IMR-90 (cell line): ENCODE measurements at places on chromosomes 12 and 14. TPM values are rescaled to one million over a fixed set of nuclear protein-coding genes. Genes with fewer than 3 reads are reported as not detected.
A peak's percentile ranks its signal among the peaks of the same experiment; 100 is the strongest.

- DNase-seq: no peak
Observed at GRCh38 chr12:97456571-97457188, 5.9 kb upstream of the RMST start.

SLC7A7 gene
- polyA plus RNA-seq: 1.4 and 1.8 TPM in 2 replicates

DNA sequence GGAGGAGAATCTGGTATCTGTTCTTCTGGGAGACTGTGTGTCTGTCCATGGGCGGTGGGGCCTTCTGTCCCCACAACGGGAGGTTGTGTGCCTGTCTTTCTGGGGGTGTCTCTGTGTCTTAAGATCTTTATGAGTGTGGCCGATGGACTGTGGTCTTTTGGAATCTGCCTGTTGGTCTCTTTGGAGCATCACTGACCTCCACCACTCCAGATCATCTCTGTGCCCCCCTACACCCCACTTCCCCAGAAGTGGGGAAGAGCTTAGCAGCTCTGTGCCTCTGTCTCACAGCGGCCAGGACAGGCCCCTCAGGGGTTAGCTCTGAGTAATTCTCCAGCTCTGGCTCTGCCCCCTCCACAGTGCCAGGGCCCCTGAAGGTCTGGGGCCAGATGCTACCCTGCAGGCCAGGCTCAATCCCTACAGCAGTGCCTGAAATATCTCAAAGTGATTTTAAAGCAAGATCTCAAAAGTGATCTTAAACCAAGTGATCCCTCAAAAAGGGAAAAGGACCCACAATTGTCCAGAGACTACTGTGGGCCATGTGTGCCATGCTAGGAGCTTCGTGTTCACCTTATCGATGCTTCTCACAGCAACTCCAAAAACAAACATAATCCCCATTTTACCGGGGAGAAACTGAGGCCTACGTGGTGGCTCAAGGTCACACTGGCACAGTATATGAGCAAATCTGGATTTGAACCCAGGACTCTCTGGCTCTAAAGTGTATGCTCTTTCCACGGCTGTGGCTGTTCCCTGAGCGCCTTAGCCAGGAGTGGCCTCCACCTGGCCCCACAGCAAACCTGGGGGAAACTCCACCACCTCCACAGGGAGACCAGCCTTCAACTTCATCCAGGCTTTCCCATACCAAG lies 26.0 kb upstream of the KRT78 start:
- no peak for DNase-seq

GRCh38 chr12:110270125-110270962 lies 10.7 kb upstream of the ATP2A2 start:
- peak; percentile 73 for DNase-seq

PSMB11 gene
- not detected in 2 replicates for polyA plus RNA-seq

RPS6KA5 gene
- 0.30 and 0.36 TPM in 2 replicates for polyA plus RNA-seq

GRCh38 chr14:94542811-94543440 lies 18.3 kb upstream of the SERPINA4 start:
- no peak for DNase-seq

GRCh38 chr14:79549515-79549914 lies 661.8 kb downstream of the DIO2 start:
- DNase-seq: peak; percentile 59

SDSL gene
- polyA plus RNA-seq: 10.9 and 13.4 TPM in 2 replicates

GRCh38 chr12:112111931-112112330 lies 3.3 kb upstream of the NAA25 start:
- no peak for DNase-seq

- DNase-seq: no peak
Observed at GRCh38 chr14:104367866-104368750, 211.5 kb upstream of the C14orf180 start.

DNA sequence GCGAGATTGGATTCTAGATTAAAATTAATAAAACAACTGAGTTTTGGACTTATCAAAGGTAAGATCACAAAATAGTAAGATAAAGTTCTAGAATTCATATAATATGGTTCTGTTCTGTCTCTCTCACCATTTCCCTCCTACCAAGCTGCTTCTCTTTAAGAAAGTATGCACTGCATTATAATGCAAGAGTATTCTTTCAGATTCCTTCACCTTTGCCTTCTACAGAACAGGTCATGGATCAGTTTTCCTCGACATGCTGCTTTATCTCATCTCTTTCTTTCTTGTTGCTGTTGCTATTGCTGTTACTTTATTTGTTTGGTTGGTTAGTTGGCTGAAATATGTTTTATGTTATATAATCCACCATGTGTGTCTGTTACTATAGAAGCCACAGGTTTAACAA lies 357.0 kb downstream of the NAV3 start:
- DNase-seq: no peak

FIGNL2 gene
- 0.09 and 0.12 TPM in 2 replicates for polyA plus RNA-seq

DNA sequence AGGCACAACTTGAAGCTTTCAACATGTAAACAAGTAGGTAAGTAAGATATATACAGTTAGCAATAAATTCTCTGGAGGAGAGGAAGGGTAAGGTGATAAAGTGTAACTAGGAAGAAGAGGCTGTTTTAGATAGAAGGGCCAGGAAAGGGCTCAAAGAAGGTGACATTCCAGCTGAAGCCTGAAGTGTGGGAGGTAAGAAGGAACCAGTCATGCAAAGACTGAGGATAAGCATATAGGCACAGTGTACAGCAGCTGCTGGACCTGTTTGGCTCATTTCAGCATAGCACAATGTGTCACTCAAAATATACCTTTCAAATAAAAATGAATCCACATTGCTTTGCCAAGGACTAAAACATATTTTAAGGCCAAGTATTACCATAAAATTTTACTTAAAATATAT lies 28.6 kb upstream of the ARL1 start:
- no peak for DNase-seq

DNA sequence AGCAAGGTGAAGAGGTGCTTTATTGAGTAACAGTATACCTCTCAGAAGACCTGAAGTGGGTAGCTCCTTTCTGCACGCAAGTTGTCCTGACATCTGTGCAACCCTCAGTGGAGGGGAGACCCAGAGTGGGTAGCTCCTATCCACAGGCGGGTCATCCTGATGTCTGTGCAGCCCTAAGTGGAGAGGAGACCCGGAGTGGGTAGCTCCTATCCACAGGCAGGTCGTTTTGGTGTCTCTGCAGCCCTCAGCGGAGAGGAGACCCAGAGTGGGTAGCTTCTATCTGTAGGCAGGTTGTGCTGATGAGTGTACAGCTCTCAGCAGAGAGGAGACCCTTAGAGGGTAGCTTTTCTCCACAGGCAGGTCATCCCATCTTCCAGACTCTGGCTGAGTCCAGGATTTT lies 45.1 kb upstream of the PRPF39 start:
- no peak for DNase-seq

GRCh38 chr12:117000316-117000715 lies 89.6 kb downstream of the FBXW8 start:
- DNase-seq: no peak

DNA sequence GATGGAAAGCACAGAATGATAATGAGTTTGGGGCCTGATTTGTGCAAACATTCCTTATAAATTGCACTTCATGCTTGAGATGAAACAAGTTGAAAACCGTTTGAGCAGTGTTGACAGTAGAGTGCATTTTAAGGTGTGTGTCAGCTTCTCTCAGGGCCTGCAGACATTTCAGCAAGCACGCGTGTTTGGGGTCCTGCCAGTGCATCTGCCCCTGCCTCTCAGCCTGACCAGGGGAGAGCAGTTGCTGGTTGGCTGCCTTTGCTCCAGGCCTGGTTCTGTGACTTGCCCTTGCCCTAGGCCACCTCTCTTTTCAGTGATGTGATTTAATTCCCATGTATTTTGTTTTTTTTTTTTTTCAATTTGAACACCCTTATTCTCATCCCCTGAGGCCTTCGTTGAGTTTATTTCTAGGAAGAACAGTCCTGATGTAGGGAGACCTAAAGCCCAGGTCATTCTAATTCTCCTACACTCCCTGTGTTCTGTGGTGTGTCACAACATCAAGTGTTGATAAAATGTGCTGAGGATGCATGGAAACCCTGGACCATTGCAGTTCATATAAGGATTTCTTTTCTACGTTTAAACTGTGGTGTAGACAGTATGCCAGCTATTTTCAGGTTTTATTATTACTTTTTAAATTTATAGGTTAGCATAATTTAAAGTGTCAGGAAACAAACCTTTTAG lies 40.1 kb upstream of the AMN start:
- DNase-seq: no peak
